ENCODE measurements at places on chromosomes 4 and X.

- DNase-seq, result no peak
These were observed 26.1 kb upstream of the EPHA5 start for GRCh38 chr4:65696436-65696835.

DNA sequence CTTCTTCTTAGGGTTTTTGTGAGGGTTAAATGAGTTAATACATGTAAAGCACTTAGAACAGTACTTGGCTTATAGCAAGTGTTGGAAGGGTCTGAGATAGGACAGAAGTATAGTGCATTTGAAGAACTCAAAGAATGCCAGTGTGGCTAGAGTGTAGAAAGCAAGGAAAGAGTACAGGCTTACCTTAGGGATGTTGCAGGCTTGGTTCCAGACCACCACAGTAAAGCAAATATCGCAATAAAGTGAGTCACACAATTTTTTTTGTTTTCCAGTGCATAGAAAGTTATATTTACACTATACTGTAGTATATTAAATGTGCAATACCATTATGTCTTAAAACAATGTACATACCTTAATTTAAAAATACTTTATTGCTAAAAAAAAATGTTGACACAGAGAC, 41.3 kb downstream of the KIF4A start:
- no peak for DNase-seq

- DNase-seq, result peak; percentile 36
These were observed 3.9 kb upstream of the SYN1 start for GRCh38 chrX:47623540-47624027.

GRCh38 chrX:22800806-22801205, 199.0 kb upstream of the DDX53 start:
- no peak for DNase-seq

- DNase-seq, result no peak
These were observed 2387.7 kb upstream of the TENM3 start for GRCh38 chr4:179855469-179855868.

DNA sequence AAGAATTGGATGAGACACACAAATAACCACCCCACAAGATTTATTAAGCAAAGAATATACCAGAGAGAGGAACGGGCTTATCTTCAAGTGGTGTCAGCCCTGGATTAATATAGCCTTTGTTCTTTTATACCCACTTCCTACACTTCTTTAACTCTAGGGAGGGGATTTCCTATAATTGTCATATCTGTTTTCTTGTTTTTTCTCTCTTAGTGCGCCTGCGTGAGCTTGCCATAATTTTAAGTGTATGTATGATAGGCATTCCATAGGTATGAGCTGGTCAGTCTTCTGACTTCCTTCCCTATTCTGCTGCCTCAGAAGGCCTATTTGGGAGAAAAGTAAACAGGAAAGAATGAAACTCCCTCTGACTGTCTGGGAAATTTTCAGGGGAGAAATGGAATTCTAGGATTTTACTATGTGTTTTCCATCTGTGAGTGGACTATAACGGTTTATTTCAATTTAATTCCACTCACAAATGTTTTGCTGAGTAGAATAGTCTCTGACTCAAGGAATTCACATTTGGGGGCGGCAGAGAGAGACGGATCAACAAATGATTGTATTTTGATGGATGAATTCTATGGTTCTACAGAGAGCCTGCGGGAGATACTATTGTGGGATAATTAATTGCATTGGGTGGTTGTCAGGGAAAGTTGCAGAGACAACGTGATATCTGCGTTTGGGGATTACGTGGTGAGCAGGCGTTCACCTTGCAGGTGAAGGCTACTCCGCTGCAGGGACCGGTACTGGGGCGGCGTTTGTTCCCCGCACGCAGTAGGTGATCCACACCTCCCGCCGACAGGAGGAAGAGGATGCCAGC, 626 bp upstream of the CEP135 start:
- DNase-seq, result peak; percentile 37

DNA sequence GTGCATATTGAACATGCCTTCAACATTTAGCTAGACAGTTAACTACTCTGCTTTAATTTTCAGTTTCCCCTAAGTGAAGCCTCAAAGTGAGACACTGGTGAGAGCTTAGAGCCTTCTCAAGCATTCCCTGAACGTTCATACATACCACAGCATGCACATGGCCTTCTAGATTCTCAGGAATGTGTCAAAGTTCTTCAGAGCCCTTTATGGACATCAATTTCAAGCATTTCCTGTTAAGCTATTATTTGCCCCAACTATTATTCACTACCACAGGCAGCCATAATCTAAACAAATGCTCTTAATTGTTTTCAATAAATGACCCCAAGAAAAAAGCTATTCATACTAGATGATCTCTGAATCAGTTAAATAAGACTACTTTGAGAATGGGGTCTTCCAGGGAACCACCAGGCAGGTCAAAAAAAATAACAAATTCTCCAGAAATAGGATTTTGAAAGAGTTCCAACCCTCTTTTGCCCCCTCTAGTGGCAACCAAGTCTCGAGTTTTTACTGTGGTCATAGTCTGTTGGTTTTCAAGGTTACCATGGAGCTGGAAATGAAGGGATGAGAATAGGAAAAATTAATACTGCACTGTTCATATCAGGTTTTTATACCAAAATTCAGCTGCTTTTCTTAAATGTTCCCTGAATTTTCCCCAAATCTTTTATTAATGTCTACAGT, 235.4 kb downstream of the RAB28 start:
- no peak for DNase-seq

All from activated CD4-positive, alpha-beta T cell treated with anti-CD3 and anti-CD28 coated beads, Interleukin-2, amount 50 U/mL, for 1 hour (primary cell).